ENCODE measurements at places on chromosomes 1 and 21.
A peak's percentile ranks its signal among the peaks of the same experiment; 100 is the strongest.

DNA sequence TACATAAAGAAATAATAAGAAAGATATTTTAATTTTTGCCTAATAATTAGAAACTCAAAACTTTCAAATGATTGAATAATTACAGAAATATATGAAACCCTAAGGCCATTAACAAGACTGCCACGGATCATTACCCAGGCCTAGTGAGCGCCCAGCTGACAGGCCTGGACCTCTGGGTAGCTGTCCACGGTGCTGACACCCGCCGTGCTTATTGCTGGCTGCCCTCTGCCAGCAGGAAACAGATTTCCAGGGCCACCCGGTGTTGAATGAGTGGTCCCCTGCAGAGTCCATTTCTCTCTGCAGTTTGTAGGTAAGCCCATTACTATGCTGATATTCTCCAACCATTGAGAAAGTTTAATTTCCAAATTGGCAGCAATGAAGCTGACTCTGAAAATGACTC lies 254.4 kb upstream of the GJB5 start:
- H3K27ac ChIP-seq, result no peak overlapping the region
- DNase-seq, result peak; percentile 41
- no peaks in the 10 kb centered on the region for H3K4me1 ChIP-seq
- H3K36me3 ChIP-seq, result no peaks in the 10 kb centered on the region

DNA sequence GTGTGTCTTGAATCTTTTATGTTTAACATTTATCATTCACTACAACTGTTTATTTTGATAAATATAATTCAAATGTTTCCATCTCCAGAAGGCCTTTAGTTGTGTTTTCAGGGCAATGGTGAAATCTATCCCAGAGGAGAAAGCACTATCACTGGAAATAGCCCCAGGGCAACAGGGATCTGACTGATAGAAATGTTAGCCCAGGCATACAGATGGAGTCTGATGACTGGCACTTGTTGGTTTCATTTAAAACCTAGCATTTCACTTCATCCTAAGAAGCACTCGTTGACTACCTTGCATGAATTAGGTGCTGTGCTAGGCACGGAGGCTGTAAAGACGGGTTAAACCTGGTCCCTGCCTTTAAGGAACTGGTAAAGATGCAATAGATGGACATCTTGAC lies 103.1 kb downstream of the C1orf21 start:
- peaks cover 7% of the 10 kb centered on the region for H3K27me3 ChIP-seq
- no peak overlapping the region for H3K4me3 ChIP-seq
- H3K36me3 ChIP-seq, result no peaks in the 10 kb centered on the region
- peaks cover 14% of the 10 kb centered on the region for H3K4me1 ChIP-seq
- DNase-seq, result no peak

GRCh38 chr1:106688446-106688845 lies 368.0 kb upstream of the PRMT6 start:
- H3K27me3 ChIP-seq, result no peaks in the 10 kb centered on the region
- no peak overlapping the region for H3K4me3 ChIP-seq
- H3K36me3 ChIP-seq, result no peaks in the 10 kb centered on the region
- no peak overlapping the region for H3K27ac ChIP-seq

DNA sequence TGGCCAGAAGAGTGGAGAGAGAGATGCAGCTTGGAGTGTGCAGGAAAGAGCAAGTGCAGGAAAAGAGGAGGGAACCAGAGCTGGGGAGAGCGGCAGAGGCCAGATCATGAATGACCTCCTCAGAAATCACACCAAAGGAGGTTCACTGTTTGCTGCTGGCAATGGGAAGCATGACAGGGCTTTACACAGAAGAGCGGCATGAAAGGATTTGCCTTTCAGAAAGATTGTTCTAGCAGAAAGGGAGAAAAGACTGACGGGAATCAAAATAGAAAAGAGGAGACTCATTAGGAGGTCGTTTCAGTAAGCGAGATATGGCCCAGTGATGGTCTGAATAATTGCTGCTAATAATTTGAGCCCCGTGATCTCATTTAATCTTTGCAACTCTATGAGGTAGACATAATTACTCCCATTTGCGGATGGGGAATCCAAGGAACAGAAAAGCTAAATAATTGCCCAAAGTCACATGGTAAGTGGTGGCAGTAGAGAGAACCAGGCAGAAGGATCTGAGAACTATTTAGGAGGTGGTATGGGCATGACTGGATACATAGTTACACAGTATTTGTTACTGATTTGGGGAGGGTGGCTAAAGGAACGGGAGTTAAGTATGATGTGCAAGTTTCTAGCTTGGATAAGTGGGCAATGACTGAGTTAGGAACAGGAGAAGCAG lies 12.5 kb upstream of the HNRNPR start:
- H3K4me3 ChIP-seq, result no peak overlapping the region
- H3K27me3 ChIP-seq, result no peaks in the 10 kb centered on the region
- H3K27ac ChIP-seq, result no peak overlapping the region
- DNase-seq, result no peak
- H3K36me3 ChIP-seq, result peaks cover 45% of the 10 kb centered on the region

GRCh38 chr1:32797456-32797855 lies 19.7 kb downstream of the YARS1 start:
- DNase-seq, result no peak
- H3K27me3 ChIP-seq, result no peaks in the 10 kb centered on the region
- peaks cover 45% of the 10 kb centered on the region for H3K36me3 ChIP-seq
- no peak overlapping the region for H3K4me3 ChIP-seq
- peaks cover 47% of the 10 kb centered on the region for H3K4me1 ChIP-seq

DNA sequence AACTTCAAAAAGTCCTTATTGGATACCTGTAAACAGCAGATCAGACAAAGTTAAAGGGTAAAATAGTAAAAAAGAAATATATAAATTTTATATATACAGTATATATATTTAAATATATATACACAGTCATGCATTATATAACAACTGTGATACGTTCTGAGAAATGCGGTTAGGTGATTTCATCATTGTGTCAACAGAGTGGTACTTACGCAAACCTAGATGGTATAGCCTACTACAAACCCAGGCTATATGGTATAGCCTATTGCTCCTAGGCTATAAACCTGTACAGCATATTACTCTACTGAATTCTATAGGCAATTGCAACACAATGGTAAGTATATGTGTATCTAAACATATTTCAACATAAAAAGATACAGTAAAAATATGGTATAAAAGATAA lies 222.7 kb downstream of the NUF2 start:
- no peak overlapping the region for H3K27ac ChIP-seq
- no peaks in the 10 kb centered on the region for H3K36me3 ChIP-seq
- H3K27me3 ChIP-seq, result no peaks in the 10 kb centered on the region
- H3K4me3 ChIP-seq, result no peak overlapping the region
- H3K4me1 ChIP-seq, result no peaks in the 10 kb centered on the region

GRCh38 chr21:41923186-41923585 lies 30.6 kb downstream of the C2CD2 start:
- no peak for DNase-seq
- H3K27ac ChIP-seq, result no peak overlapping the region
- H3K4me3 ChIP-seq, result peak overlapping the region; percentile 69
- H3K4me1 ChIP-seq, result peaks cover 40% of the 10 kb centered on the region
- no peaks in the 10 kb centered on the region for H3K27me3 ChIP-seq

DNA sequence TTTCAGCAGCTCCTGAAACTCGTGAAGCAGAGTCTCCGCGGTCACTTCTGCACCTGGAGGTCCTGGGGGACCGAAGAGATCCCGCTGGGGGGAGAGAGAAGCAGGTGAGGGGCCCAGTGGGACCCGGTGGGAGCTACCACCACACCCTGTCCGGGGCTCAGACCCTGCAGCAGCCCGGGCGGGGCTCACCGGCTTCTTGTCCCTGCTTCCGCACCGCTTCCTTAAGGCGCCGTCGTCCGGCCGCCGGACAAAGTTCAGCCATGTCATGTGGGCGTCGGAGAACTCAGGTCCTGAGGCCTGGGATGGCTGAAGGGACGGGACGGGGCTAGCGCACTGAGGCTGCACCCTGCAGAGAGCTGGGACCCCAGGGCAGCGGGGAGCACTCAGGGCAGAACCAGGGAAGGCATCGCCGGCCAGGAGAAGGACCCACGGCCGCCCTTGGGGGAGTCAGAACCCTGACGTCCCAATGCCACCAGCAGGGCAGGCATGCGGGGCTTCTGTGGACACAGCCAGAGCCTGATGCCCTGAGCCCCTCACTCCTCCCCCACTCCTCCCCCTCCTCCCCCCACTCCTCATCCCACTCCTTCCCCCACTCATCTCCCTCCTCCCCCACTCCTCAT lies 2.2 kb downstream of the C1QTNF12 start:
- peaks cover 2% of the 10 kb centered on the region for H3K27me3 ChIP-seq
- no peaks in the 10 kb centered on the region for H3K4me1 ChIP-seq
- no peak for DNase-seq
- H3K4me3 ChIP-seq, result no peak overlapping the region

DNA sequence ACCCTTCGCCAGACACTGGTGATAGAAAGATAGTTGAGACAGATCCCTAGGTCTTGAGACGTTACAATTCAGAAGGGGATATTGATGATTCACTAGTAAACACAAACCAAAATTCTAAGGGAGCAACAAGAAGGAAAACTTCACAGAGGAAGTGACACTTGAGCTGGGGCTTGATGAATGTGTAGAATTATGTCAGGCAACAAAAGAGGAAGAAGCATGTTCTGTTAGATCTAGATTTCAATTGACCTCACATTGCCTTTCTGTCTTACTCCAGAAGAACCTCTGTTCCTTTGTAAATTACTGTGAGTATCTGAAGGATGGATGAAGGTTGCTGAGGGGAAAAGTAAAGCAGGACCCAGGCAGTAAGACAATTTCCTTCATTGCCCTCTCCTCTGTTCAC lies 328.2 kb downstream of the KCTD3 start:
- H3K36me3 ChIP-seq, result no peaks in the 10 kb centered on the region
- H3K27ac ChIP-seq, result no peak overlapping the region
- H3K4me1 ChIP-seq, result no peaks in the 10 kb centered on the region

DNA sequence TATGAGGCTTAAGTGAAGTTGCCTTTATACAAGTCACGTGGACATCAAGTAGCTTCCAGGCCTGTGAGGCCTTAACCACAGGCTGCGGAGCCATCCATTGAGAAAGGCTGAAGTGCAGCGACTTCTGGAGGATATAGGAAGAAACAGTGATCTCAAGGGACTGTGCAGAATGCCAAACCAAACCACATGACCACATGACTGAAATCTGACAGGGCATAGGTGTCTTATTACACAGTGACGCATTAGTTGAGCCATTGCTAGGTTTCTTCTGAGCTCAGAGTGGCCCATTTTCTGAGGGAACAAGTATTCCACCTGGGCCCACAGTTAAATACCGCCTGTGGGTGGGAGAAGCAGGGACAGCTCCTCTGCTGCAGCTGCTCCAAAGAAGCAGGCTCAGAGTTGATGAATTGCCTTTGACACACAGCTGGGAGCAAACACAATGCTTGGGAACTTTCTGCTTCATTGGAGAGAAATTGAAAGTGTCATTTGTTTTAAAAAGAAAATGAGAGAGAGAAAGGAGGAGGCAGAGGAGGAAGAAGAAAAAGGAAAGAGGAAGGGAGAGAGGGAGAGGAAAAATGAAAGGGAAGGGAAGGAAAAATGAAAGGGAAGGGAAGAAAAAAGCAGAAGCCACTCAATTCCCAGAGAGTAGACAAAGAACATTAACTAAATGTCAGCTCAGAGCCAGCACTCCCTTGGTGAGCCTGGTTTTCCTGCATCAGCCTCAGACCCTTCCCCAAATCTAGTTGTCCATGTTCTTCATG lies 94.4 kb downstream of the COLGALT2 start:
- H3K36me3 ChIP-seq, result no peaks in the 10 kb centered on the region
- H3K4me1 ChIP-seq, result peaks cover 1% of the 10 kb centered on the region
- H3K27ac ChIP-seq, result no peak overlapping the region
- no peak overlapping the region for H3K4me3 ChIP-seq
- no peak for DNase-seq

DNA sequence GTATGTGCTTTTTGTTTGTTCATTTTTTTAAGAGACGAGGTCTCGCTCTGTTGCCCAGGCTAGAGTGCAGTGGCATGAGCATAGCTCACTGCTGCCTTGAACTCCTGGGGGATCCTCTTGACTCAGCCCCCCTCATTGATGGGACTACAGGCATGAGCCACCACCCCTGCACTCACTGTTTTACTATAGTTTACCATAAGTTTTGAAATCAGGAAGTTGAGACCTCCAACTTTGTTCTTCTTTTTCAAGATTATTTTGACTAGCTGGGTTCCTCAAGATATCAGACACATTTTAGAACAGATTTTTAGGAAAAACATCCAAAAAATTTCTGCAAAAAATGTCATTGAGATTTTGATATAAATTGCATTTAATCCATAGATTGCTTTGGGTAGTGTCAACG lies 120.4 kb upstream of the FGGY start:
- H3K4me1 ChIP-seq, result no peaks in the 10 kb centered on the region
- H3K27ac ChIP-seq, result no peak overlapping the region
- DNase-seq, result no peak
- H3K4me3 ChIP-seq, result no peak overlapping the region
- H3K27me3 ChIP-seq, result no peaks in the 10 kb centered on the region

DNA sequence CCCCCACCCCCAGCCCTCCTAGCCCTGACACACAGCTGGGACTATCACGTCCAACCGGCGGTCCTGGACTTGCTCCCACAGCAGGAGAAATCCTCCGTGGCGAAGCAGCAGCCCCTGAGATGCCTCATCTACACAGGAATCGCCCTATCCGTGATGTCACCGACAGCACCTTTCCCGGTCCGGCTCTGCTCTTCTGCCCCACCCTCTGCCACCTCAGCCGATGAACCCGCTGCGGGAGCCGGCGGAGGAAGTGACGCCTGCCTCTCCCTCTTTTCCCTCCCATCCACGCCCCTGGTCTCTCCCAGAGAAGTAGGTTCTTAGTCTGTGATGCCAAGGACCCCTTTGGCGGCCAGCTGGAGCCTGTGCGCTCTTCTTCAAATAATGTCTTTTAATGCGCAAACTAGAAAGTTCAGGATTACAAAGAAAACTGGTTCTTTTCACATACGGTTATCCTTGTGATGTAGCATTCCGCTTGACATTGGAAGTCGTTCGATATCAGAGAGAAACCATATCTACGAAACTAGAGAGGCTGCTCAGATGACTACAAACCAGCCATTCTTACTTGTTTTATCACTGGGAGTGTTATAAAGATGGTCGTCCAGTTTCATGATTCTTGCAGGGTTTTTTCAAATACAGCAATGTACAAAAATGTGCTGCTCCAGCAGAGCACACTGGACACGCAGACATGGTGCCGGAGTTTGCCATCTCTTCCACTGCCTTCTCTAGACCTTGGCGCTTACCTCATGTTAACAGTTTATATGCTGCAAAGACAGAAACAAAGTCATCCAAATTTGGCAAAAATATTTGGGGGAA lies 120.3 kb downstream of the PPIAL4G start:
- peaks cover 49% of the 10 kb centered on the region for H3K4me1 ChIP-seq
- peak overlapping the region; percentile 62 for H3K27ac ChIP-seq
- peaks cover 2% of the 10 kb centered on the region for H3K36me3 ChIP-seq
- peak overlapping the region; percentile 88 for H3K4me3 ChIP-seq
- peaks cover 25% of the 10 kb centered on the region for H3K27me3 ChIP-seq
- DNase-seq, result peak; percentile 49

GRCh38 chr1:159918352-159919200 lies 6.7 kb downstream of the TAGLN2 start:
- H3K4me3 ChIP-seq, result peak overlapping the region; percentile 16
- DNase-seq, result no peak
- H3K27me3 ChIP-seq, result no peaks in the 10 kb centered on the region
- H3K36me3 ChIP-seq, result peaks cover 43% of the 10 kb centered on the region

Measured in activated naive CD8-positive, alpha-beta T cell treated with anti-CD3 and anti-CD28 coated beads, Interleukin-2, amount 10 ng/mL, durations not matched to agents 7 days and 5 days (primary cell).